ENCODE measurements at places on chromosomes 5 and 9.

GRCh38 chr5:113235884-113236283 lies 198.9 kb downstream of the TSSK1B start:
- H3K4me1 ChIP-seq = peaks cover 12% of the 10 kb centered on the region
- no peak overlapping the region for H3K27ac ChIP-seq
- no peak for DNase-seq
- no peaks in the 10 kb centered on the region for H3K27me3 ChIP-seq

GRCh38 chr9:137064027-137064879 lies 6.1 kb downstream of the SAPCD2 start:
- H3K4me3 ChIP-seq = no peak overlapping the region
- H3K36me3 ChIP-seq = no peaks in the 10 kb centered on the region
- DNase-seq = no peak

GRCh38 chr5:179815491-179816249 lies 5.0 kb upstream of the SQSTM1 start:
- H3K4me3 ChIP-seq = no peak overlapping the region
- H3K27me3 ChIP-seq = no peaks in the 10 kb centered on the region
- no peak overlapping the region for H3K27ac ChIP-seq

GRCh38 chr5:56492812-56493211 lies 259.7 kb upstream of the ANKRD55 start:
- H3K27ac ChIP-seq = no peak overlapping the region
- H3K4me3 ChIP-seq = no peak overlapping the region
- no peak for DNase-seq
- no peaks in the 10 kb centered on the region for H3K27me3 ChIP-seq
- H3K4me1 ChIP-seq = no peaks in the 10 kb centered on the region
- H3K36me3 ChIP-seq = no peaks in the 10 kb centered on the region

DNA sequence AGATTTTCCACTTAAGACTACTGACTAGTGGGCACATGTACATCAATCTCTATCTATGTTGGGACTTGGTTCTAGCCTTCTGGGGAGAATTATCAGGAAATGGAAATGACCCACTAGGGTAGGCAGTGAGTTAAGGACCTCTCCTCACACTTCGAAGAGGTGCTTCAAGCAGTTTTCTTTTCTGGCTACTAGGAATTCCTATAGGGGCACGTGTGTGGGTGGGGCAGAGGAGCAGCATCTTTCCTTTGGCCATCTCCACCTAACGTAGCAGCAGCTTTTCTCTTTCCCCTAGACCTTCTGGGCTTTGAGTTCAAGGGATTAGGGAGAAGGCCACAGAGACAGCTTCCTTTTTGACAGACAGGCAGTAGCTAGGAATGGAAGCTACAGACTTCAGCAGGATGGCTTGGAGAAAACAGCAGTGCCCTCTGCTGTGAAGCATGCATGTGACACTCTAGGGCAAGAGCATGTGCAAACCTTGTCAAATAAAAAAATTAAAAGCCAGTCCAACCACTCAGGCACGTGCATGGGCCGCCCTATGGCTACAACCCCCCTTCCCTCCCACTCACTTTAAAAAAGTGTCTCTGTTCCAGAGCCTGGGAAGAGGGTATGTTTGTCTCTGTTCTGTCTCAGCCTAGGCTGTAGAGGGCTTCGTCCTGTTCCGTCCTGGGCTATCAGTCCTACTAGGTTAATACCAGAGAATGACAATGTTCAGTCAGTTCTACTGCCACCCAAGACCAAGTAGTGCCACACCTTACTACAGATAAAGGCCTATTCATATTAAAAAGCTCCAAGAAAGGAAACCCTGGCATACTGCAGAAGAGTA lies 8.7 kb upstream of the GFRA3 start:
- H3K4me3 ChIP-seq = no peak overlapping the region
- H3K36me3 ChIP-seq = no peaks in the 10 kb centered on the region
- H3K27me3 ChIP-seq = no peaks in the 10 kb centered on the region
- peaks cover 2% of the 10 kb centered on the region for H3K4me1 ChIP-seq
- H3K27ac ChIP-seq = no peak overlapping the region

GRCh38 chr5:56247592-56247991 lies 14.5 kb upstream of the ANKRD55 start:
- H3K27me3 ChIP-seq = no peaks in the 10 kb centered on the region
- no peak overlapping the region for H3K4me3 ChIP-seq
- H3K4me1 ChIP-seq = no peaks in the 10 kb centered on the region
- H3K36me3 ChIP-seq = no peaks in the 10 kb centered on the region

- no peak for DNase-seq
- no peaks in the 10 kb centered on the region for H3K27me3 ChIP-seq
- no peaks in the 10 kb centered on the region for H3K36me3 ChIP-seq
- H3K4me3 ChIP-seq = no peak overlapping the region
- peaks cover 8% of the 10 kb centered on the region for H3K4me1 ChIP-seq
Observed at GRCh38 chr5:146001544-146002190, 65.3 kb downstream of the SH3RF2 start.

DNA sequence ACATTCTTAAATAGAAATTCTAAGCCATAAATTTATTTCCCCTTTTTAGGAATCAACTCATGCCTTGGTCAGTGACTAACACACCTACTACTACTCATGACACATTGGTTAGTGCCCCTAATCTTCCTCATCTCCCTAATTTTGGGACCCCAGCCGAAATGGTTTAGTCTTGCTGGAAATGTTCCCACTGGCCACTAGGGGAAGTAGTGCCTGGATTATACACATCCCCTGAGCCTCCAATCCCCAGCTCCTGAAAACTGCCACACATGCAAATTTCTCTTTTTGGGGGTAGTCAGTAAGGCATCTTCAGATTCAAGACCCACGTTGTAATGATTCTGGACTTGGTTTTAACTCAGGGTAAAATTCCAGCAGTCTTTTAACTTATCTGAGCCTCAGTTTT lies 79.8 kb downstream of the HSD17B3 start:
- no peaks in the 10 kb centered on the region for H3K36me3 ChIP-seq
- H3K27ac ChIP-seq = no peak overlapping the region
- H3K4me3 ChIP-seq = no peak overlapping the region
- H3K27me3 ChIP-seq = peaks cover 8% of the 10 kb centered on the region

DNA sequence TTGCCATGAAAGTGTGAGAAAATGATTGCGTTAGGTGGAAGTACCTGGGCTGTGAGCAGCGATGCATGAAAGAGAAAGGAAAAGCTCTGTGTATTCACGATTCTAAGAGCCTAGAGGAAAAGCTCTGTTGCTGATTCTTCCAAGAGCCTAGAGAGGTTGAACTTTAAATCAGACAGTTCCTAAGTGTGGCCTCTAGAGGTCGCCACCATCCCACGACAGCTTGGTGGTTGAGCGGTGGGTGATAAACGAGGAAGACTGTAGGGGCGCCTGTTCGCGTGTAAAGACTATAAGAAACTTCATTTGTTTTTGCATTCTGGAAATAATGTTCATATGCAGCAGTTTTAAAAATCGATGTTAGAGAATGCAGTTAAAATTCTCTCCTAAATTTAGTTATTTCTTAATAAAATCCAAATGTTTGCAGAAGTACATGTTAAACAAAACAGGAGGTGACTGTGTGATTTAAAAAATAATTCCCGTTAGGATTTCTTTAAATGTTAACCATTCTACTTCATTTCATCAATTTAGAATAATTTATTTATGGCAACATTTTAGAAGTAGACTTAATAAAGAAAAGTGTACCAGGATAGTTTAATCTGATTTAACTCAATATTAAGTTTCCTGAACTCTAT lies 107.7 kb downstream of the TENT4A start:
- H3K27me3 ChIP-seq = peaks cover 12% of the 10 kb centered on the region
- H3K27ac ChIP-seq = no peak overlapping the region
- H3K4me1 ChIP-seq = no peaks in the 10 kb centered on the region
- no peak for DNase-seq
- H3K36me3 ChIP-seq = no peaks in the 10 kb centered on the region

- H3K36me3 ChIP-seq = no peaks in the 10 kb centered on the region
- H3K27ac ChIP-seq = no peak overlapping the region
- no peak for DNase-seq
Observed at GRCh38 chr9:72773570-72773969, 179.3 kb downstream of the ALDH1A1 start.

Measured in tibial artery (tissue), 4 donors.